ENCODE measurements at places on chromosomes 2 and 18.

DNA sequence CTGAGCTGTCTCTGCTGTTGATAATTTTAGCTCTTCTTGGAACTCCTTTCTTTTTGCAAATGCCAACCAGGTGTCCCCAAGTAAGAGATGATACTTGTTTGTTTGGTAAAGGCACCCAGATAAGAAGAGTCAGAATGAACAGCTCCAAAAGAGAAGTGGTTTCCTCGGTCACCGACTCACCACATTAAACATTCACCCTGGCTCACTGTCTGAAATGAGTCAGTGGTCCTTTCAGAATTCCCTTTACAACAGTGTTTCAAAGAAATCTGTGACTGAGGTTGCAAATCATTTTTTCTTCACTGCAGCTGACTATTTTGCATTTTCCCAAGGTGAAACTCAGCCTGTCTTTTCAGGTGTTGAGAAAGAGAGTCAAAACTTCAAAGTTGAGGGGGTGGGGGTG is 16.2 kb upstream of the CXCR4 start:
- DNase-seq = no peak

GRCh38 chr2:191612496-191612895 is 65.4 kb upstream of the NABP1 start:
- DNase-seq = no peak

- no peak for DNase-seq
Measured at GRCh38 chr2:198036029-198036879, 231.9 kb downstream of the PLCL1 start.

GRCh38 chr2:56784046-56784445 is 600.3 kb downstream of the CCDC85A start:
- no peak for DNase-seq

GRCh38 chr2:229101314-229101713 is 169.8 kb downstream of the PID1 start:
- DNase-seq = no peak

DNA sequence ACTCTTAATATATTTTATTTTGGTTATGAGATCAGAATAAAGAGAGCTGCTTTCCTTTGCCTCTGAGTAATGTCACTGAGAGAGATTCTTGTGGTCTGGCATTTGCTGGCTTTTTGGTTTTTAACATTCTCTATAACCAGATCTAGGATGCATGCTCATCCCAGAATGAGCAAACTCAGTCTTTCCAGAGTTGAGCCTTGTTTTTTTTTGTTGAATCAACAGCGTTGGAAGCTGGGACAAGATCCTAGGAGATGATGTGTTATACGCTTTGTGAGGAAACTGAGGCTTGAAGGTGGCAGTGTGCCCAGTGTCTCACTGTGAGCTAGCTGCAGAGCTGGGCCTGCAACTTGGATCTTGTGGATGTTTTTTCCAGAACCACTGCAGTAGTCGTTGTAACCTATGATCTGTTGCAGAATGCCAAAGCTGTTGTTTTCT is 19.5 kb downstream of the MYO1B start:
- no peak for DNase-seq

DNA sequence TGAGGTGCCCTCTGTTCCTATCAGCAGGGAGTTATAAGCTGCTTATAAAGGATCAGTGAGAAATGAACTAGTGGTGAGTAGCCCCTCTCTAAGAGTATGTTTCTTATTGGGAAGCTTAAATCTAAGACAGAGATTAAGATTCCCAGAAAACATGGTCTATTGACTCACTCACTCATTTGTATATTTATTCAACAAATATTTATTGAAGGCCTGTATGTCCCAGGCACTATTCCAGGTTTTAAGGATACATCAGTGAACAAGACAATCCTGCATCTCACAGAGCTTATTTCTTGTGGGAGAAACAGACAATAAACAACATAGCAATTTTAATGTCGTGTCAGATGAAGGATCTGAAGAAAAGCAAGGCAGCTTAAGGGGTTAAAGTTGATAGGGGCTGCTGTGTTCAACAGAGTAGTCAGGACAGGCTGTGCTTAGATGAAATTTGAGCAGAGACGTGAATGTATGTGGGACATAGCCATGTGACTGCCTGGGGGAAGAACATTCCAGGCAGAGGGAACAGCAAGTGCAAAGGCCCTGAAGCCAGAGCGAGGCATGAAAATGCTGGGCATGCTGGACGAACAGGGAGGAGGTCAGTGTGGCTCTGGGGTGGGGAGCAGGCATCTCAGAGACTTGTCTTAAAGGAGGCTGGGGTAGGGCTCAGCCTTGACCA is 14.8 kb upstream of the PSD4 start:
- DNase-seq = no peak

GRCh38 chr2:177579486-177580036 is 187.0 kb downstream of the AGPS start:
- DNase-seq = no peak

- DNase-seq = no peak
Measured at GRCh38 chr2:241846406-241846805, 12.3 kb downstream of the PDCD1 start.

- no peak for DNase-seq
Measured at GRCh38 chr2:144498277-144498676, 21.6 kb downstream of the ZEB2 start.

GRCh38 chr2:232030229-232030628 is 68.7 kb downstream of the DIS3L2 start:
- no peak for DNase-seq

- no peak for DNase-seq
Measured at GRCh38 chr2:86022661-86023365, 82.9 kb downstream of the POLR1A start.

- no peak for DNase-seq
Measured at GRCh38 chr18:50788284-50788683, 31.5 kb downstream of the MRO start.

DNA sequence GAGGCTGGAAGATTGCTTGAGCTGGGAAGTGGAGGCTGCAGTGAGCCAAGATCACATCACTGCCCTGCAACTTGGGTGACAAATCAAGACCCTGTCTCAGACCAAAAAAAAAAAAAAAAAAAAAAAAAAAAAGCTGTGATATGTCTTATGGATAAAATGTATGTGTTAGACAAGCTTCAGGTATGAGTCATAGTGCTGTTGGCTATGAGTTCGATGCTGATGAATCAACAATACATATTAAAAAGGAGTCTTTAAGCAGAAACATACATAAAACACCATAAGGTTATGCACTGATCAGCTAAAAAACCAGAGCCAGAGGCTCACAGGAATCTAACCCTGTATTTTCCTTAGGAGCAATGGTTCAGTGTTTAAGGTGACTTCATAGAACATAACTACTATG is 332.3 kb downstream of the NCKAP5 start:
- DNase-seq = no peak

GRCh38 chr2:240873805-240874714 is 5.4 kb downstream of the AGXT start:
- no peak for DNase-seq

- no peak for DNase-seq
Measured at GRCh38 chr2:172516299-172516698, 39.6 kb upstream of the PDK1 start.

DNA sequence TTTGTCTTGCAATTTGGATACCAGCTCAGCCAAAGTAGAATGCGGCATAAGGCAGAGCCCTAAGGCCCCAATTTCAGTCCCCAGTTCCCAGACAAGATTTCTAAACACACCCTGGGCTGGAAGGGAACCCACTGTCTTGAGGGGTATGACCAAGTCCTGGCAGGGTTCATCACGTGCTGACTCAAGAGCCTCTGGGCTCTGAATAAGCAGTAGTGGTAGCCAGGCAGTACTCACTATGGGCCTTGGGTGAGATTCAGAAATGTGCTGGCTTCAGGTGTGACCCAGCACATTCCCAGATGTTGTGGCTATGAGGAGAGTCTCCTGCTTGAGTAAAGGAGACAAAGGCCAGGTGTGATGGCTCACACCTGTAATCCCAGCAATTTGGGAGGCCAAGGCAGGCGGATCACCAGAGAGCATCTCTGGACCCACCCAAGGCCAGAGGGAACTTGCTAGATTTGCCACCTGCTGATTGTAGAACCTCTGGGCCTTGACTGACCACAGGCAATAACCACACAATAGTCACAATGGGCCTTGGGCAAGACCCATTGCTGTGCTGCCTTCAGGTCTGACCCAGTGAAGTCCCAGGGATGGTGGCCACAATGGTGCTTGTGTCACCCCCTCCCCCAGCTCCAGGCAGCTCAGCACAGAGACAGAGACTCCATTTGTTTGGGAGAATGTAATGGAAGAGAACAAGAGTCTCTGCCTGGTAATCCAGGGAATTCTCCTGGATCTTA is 74.9 kb downstream of the ATL2 start:
- no peak for DNase-seq

GRCh38 chr2:59892398-59892797 is 661.1 kb downstream of the BCL11A start:
- no peak for DNase-seq

- no peak for DNase-seq
Measured at GRCh38 chr2:30162806-30163205, 16.0 kb downstream of the YPEL5 start.
